ENCODE measurements at places on chromosomes 11 and 22.

- peak; percentile 16 for DNase-seq
Measured at GRCh38 chr11:125457814-125458343, 38.2 kb downstream of the FEZ1 start.

GRCh38 chr22:46499805-46500189 is 37.6 kb downstream of the CELSR1 start:
- DNase-seq, result no peak

DNA sequence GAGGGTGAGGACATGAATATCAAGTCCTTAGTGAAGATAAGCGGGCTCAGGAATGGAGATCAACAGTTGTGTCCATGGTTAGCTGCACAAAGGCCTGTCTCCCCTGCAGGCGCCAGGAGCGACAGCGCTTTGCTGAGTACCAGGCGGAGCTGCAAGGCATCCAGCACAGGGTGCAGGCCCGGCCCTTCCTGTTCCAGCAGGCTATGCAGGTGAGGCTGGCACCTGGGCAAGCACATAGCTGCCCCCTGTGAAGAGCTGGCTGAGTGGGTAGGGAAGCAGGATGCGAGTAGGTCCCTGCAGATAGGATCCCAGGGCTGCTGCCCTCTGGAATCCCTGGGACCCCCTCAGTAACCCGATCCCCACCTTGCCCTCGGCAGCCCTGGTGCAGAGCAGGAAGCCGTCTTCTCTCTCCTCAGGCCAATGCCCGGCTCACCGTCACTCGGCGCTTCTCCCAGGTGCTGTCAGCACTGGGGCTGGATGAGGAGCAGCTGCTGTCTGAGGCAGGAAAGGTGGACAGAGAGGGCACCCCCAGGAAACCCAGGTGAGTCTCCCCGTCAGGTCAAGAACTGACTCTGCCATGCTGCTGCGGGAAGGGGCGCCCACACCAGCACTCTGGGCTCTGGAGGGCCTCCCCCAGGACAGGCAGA is 2.6 kb upstream of the SART1 start:
- DNase-seq, result no peak

DNA sequence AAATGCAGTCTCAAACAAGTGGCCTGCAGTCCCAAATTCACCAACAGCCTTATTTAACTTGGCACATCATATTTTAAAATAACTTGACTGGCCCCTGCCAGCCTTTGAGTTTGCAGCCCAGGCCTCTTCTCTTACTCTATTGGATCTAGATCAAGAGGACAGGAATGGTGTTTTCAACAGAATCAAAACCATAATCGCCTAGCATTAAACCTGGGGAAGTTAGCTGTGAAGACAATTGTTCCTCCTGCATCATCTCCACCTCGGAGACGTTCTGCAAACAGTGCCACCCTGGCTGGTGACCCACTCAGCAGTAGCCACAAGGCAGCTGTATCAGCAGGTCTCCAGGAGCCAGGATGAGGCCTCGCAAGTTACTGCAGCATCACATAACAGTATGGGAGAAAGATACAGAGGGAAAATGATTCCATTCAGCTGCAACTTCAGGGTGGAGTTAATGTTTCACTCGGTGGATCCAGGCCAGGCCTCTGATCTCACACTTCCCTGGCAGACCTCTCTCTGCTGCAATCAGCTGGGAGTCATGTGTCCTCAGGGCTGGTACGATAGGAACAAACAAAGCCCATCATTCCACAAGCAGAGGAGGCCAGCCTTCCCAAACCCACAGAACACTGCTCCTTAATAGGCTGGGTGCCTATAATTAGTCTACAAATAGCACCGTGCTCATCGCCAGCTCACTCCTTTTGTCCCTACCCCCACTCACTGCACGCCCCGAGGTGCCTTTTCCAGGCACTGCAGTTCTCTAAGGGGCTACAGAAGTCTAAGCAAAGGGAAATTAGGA is 18.6 kb upstream of the SCN2B start:
- peak; percentile 60 for DNase-seq

- no peak for DNase-seq
Measured at GRCh38 chr11:18063125-18063524, 17.1 kb upstream of the TPH1 start.

DNA sequence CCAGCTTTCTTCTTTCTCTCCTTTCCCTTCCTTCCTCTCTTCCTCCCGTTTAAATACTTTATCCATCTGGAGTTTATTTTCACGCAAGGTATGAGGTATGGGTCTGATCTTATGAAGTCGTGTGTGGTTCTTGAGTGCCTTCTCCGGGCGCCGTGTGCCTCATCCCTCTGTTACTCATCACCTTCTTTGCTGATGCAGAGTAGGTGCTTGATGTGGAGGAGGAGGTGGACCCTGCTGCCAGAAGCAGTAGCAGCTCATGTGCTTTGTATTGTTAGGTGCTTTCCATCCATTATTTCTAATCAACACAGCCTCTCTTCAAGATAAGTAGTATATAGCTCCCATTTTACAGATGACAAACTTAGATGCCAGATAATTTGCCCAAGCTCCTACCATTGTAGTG is 47.0 kb downstream of the TNRC6B start:
- DNase-seq, result no peak

GRCh38 chr11:20934516-20934915 is 265.1 kb downstream of the NELL1 start:
- no peak for DNase-seq

DNA sequence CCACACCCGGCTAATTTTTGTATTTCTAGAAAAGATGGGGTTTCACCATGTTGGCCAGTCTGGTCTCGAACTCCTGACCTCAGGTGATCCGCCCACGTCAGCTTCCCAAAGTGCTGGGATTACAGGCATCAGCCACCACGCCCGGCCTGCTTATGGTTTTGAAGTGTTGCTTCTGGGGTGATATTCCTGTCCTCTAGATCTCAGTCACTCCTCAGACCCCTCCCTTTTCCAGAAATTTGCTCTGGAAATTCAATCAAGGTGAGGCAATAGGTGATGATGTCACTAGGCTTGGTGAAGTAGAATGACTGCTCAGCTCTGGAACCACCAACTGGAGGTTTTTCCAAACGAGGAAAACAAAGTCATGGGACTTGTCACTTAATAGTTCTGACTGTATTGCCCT is 36.6 kb upstream of the CREB3L1 start:
- DNase-seq, result no peak

GRCh38 chr11:67510023-67510345 is 2.0 kb upstream of the CDK2AP2 start:
- no peak for DNase-seq

DNA sequence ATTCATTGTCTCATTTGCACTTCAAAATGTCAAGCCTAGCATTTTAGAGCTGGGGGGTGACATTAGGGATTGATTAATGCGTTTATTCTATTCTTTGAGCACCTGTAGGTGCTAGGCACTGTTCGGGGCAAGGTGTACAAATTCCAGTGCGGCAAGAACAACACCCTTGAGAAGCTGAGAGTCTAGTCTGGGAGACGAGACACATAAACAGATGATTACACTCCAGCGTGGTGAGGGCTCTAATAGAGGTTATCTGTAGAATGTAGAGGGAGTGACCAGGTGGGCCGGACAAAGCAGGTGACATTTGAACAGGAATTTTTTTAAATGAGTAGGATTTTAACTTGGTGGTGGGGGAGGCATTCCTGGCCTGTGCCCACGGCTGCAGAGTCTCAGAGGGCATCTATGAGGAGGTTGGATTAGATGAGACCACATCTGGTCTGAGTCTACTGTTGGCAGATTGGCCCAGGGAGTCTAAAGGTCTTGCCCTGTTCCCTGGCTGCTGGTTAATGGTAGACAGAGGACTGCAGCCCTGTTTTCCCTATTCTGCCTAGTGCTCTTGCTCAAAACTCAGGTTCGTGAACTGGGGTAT is 970 bp downstream of the CAT start:
- no peak for DNase-seq

GRCh38 chr11:105392556-105392955 is 217.3 kb upstream of the GRIA4 start:
- peak; percentile 4 for DNase-seq

GRCh38 chr11:32908619-32909018 is 16.0 kb downstream of the QSER1 start:
- no peak for DNase-seq

DNA sequence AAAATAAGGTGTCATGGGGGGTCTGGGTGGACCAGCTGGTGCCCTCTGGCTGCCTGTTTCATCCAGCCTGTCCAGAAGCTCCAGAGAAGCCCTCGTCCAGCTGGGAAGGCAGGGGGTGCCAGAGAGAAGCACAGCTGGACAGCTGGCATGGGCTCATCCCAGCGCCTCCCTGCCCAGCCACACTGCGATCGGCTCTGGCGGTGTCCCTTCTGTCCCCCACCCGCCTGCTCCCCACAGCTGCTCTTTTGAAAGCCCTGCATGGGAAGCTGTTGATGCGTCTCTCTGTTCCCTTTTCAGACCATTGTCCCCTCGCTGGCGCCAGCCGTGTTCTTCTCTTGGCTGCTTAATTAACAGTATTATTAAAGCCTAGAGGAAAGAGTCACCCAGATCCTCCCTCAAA is 86.5 kb downstream of the MN1 start:
- no peak for DNase-seq

GRCh38 chr11:3959903-3960265 is 104.4 kb downstream of the STIM1 start:
- DNase-seq, result no peak

- DNase-seq, result no peak
Measured at GRCh38 chr11:109847621-109848020, 245.6 kb upstream of the ZC3H12C start.

DNA sequence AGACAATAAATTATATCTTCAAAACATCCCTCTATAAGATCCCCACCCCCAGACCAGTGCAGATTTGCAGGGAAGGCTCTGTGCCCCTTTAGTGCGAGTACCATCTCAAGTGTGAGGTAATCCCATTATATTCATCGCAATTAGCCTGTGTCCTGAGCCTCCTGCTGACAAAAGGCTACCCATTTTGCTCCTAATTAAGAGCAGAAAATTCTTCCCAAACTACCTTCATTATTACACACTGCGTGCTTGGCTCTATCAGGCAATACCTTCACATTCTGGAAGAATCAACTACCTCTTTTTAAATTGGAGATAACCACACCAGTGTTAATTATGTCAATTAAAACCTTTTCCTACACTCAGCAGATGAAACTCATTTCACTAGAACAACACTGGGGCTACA is 1133.4 kb upstream of the CCDC90B start:
- no peak for DNase-seq

DNA sequence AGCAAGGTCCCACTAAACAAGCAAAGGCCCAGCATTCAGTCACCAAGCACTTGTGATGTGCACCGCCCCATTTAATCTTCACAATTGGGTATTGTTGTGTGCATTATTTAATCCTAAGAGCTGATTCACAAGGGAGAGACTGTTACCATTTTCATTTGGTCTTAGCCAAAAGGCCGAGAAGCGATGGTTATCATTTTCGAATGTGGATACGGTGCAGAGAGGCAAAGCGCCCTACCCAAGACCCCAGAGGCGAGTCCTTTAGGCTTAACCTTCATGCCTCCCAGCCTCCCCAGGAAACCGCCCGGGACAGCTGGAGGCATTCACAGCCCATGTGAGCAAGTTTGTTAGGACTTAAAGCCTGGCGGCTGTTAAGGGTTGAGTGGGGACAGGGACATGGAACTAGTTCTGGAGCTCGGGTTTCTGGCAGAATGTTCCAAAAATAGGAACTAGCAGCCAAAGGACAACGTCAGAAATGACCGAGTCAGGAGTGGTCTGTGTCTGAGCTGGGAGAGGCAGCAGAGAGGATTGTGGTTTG is 13.0 kb upstream of the UPK3A start:
- DNase-seq, result no peak

GRCh38 chr11:87957961-87958360 is 217.3 kb downstream of the RAB38 start:
- DNase-seq, result no peak

GRCh38 chr11:128513915-128514681 is 73.3 kb downstream of the ETS1 start:
- no peak for DNase-seq

GRCh38 chr11:107683807-107684206 is 28.0 kb downstream of the SLN start:
- DNase-seq, result no peak

- DNase-seq, result no peak
Measured at GRCh38 chr11:103354656-103355055, 245.4 kb downstream of the DYNC2H1 start.

GRCh38 chr22:40425082-40425481 is 54.7 kb downstream of the SGSM3 start:
- no peak for DNase-seq

DNA sequence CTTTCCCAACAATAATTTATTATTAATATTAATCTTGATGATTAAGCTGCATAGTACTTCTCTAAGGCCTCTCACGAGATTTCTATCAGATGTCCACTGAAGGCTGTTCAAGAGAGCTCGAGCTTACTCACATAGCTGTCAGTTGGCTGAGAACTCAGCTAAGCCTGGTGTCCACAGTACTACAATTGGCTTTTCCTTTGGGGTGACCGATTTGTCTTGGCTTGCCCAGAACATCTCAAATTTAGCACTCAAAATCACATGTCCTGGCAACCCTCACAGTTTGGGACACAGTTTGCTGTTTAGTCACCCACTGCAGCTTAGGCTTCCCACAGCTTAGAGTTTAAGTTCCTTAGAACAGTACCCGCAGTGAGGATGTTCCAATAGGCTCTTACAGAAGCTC is 96.5 kb downstream of the LUZP2 start:
- no peak for DNase-seq

DNA sequence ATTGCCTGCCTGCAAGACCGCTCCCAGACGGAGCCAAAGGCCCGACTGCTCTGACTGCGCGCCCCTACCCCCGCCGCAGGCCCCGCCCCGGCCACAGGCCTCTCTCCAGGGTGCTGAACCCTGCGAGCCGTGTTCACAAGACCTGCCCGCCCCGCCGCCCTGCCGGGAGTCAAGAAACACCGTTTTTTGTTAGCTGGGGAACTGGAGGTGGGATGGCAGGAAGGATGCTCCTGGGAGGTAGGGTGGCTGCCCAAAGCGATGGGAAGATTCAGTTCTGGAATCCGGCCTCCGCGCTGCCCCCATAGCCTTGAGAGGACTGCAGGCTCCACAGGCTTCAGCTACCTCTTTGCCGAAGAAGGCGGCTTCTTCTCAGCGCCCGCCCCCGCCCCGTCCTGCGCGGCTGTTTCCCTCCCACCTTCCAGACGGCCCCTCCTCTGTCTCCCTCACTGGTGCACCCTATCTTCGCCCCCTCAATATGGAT is 2.7 kb upstream of the PDE2A start:
- DNase-seq, result no peak

DNA sequence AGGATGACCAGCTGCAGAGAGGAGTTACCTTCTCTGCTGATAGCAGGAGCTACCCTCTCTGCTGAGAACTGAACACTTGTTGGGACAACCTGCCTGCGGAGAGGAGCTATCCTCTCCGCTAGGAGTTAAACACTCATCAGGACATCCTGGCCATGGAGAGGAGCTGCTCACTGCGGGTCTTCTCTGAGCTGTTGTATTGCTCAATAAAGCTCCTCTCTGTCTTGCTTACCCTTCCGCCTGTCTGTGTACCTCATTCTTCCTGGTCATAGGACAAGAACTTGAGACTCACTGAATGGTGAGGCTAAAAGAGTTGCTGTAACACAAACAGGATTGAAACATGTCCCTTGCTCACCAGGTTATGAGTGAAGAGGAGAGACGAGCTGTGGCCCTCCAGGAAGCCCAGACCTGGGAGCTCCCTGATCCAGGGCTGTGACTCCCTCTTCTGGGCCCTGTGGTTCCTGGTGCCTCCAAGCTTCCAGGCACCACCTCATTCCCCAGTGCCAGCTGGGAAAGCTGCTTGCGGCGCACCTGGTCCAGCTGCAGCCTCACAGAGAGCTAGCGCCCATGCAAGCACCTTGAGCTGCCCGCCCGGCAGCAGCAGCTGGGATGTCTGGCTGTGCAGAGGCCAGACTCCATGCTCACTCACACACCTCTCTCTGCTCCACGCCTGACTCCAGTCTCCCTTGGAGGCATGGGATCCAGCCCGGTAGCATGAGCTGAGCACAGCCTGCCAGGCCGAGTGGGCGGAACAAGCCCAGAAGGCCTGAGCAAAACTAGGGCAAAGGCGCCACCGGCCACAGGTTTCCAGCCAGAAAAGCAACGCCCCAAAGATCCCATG is 50.5 kb downstream of the RAB30 start:
- DNase-seq, result no peak

Data from GM04504 (cell line).